ENCODE measurements at places on chromosomes 2 and 18. TPM values are rescaled to one million over a fixed set of nuclear protein-coding genes. Genes with fewer than 3 reads are reported as not detected.

Gene UGT1A3
- not detected for total RNA-seq

DNA sequence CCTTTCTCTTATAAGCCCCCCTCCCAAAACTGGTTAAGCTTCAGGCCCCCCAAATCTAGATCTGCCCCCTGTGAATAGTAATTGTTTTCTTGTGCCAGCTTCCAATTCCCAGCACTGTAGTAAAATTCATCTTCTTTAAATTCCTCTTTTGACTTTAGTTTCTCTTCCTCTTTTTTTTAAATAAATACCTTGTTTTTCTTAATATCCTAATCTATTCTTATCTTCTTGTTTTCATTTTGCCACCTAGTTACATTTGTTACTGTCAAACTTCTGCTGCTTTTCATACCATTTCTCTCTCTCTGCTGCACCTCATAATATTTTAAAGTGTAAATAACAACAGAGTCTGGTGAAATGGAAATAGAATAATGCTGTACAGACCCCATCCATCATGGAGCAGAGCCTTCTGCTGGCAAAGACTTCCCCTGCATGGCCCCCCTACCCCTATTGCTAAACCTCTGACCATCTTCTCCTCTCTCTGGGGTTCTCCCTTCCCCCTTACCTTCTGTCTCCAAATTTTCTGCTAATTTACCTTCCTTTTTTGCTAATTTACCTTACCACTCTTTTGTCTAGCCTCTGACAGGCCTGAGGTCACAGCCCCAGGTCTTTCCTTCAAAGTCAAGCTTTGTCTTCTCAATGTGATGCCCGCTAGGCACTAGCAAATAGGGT lies 94.9 kb upstream of the PAPOLG start:
- no peaks in the 10 kb centered on the region for H3K36me3 ChIP-seq
- H3K27ac ChIP-seq: no peak overlapping the region
- H3K4me1 ChIP-seq: peaks cover 7% of the 10 kb centered on the region
- no peak for DNase-seq
- H3K27me3 ChIP-seq: peaks cover 5% of the 10 kb centered on the region

Gene HOXD13
- not detected for total RNA-seq

- peaks cover 16% of the 10 kb centered on the region for H3K4me1 ChIP-seq
- DNase-seq: no peak
- H3K36me3 ChIP-seq: peaks cover 4% of the 10 kb centered on the region
- H3K27me3 ChIP-seq: no peaks in the 10 kb centered on the region
These were observed 40.6 kb upstream of the PGAP1 start for GRCh38 chr2:196967116-196967515.

Gene TNFAIP6
- not detected for total RNA-seq

DNA sequence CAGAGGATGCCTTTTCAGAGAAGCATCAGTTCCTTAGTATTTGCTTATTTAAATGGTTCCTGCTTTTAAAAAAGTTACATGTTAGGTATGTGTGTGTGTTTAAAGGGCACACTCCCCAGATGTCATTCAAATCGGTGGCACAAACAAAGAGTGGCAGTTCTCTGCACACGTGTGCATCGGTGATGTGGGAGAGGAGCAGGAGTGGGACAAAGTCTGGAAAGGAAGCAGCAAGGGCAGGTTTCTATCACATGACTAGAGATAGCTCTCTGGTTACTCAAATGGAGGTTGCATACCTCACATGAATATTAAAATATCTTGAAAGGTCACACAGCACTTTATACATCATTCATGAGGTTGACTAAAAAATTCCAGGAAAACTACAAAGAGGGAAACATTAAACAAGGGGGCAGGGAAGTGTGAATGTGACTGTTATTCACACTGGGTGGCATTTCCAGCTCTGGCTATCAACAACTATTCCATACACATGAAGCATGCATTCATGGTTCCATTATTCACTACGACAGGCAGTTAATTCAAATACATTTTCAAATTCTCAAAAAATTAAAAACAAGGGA lies 64.7 kb downstream of the SEPTIN10 start:
- DNase-seq: no peak
- no peaks in the 10 kb centered on the region for H3K4me1 ChIP-seq
- peaks cover 9% of the 10 kb centered on the region for H3K27me3 ChIP-seq
- H3K27ac ChIP-seq: no peak overlapping the region

Gene FAM110C
- 0.22 TPM for total RNA-seq

DNA sequence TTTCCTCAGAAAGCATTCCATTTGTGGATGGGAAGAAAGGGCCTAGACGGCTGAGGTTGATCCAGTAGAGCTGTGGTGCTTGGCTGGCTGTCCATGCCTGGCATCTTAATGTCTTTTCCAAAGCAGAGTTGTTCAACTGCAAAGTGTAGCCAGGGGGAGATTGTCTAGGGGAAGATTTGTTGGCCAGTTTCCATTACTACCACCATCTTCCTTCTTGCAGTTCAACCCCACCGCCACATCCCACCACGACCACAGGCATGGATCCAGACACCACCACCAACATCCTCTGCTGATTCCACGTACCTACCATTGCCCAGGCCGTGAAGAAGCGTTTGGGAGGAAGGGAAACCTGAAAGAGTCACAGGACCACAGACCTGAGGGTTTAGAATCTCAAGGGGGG lies 50.7 kb upstream of the HAAO start:
- H3K4me3 ChIP-seq: no peak overlapping the region
- DNase-seq: no peak
- no peaks in the 10 kb centered on the region for H3K4me1 ChIP-seq
- no peaks in the 10 kb centered on the region for H3K36me3 ChIP-seq
- no peaks in the 10 kb centered on the region for H3K27me3 ChIP-seq

DNA sequence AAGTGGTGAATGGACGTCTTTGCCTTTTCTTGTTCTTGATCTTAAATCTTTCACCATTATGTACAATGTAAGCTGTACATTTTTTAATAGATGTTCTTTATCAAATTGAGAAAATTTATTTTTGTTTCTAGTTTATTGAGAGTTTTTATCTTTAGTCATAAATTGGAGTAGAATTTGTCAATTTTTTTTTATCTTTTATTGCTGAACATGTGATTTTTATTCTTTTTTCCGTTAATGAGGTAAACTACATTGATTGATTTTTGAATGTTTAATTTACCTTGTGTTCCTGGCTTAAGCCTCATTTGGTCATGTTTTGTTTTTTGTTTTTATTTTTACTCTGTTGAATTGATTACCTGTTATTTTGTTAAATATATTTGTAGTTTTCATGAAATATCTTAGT lies 19.7 kb downstream of the KIAA1328 start:
- H3K36me3 ChIP-seq: peaks cover 19% of the 10 kb centered on the region
- no peaks in the 10 kb centered on the region for H3K27me3 ChIP-seq
- no peaks in the 10 kb centered on the region for H3K4me1 ChIP-seq
- DNase-seq: no peak

Gene SLC14A1
- total RNA-seq: 7.3 TPM

Gene MSTN
- not detected for total RNA-seq

DNA sequence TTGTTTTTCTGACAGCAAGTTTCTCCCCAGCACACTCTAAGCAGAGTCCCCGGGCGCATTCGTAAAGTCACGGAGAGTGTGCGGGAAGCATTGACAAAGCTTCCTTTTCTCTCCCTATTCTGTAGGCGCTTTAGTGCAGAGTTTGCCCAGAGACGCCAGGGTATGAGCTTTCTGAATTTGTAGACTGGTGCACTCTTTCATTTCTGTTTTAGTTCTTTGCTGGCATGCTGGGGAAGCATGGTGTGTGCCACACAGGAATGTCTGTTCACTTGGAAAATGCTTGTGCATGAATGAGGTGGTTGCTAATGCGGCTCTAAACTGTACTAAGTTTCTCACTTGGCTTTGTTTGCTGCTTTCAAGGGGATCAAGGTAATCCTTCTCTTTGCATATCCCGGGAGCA lies 102.6 kb downstream of the RTN4 start:
- no peaks in the 10 kb centered on the region for H3K27me3 ChIP-seq
- H3K4me3 ChIP-seq: no peak overlapping the region
- peaks cover 2% of the 10 kb centered on the region for H3K36me3 ChIP-seq
- H3K4me1 ChIP-seq: peaks cover 3% of the 10 kb centered on the region

DNA sequence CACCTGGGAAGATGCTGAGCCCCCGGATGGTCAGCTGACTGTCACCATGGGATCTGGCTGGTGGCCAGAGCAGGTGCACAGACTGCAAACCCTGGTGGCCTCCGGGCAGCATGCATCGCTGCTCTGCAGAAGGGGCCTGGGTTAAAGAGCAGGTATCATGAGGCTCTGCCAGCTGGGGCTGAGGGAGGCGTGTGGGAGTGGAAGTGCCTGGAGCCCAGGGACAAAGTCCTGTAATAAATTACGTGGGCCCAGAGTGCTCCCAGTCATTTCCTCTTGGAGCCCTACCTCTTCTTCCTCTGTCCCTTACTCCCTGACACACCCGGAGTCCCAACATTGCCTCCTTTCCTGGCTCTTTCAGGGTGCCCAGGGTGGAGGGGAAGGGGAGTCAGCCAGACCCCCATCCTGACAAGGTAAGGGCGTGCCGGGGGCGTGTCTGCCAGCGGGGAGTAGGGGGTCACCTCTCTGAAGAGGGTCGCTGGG lies at the start of gene MYO7B:
TSS of gene MYO7B (plus strand) at position 262 of the 480 bp plus-strand sequence. CDS start 24,040 bp downstream, outside the sequence.
- no peak for DNase-seq
- H3K27me3 ChIP-seq: peaks cover 24% of the 10 kb centered on the region
- H3K4me3 ChIP-seq: no peak within 1 kb of the TSS
- H3K4me1 ChIP-seq: no peaks in the 10 kb centered on the region
- no peak within 1 kb of the TSS for H3K27ac ChIP-seq
- no peaks in the 10 kb centered on the region for H3K36me3 ChIP-seq

DNA sequence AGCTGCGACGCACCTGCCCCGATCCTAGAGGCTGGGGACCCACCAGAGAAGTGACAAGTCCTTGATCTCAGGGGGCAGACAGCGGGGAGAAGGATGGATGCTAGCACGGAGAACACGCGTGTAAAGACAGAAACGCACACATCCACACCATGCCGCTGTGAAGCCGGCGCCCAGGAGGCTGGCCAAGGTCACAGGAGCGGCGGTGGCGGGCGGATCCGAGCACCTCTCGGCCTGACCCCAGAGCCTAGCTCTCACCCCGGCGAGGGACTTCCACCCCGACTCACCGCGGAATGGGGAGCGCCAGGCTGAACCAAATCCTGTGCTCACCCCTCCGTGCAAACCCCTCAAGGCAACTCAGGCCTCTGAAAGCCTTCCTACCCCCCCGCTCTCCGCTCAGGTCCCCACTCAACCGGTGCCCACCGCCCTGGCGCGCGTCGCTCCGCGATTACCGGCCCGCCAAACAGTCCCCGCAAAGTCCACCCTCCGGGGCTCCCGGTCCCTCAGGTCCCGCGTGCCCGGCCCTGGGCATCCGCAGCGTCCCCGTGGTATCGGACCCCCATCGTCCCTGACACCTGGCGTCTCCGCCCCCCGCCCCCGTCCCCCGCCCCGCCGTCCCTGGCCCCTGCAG lies 460 bp upstream of the LRRFIP1 start:
- DNase-seq: no peak
- no peaks in the 10 kb centered on the region for H3K36me3 ChIP-seq
- H3K27ac ChIP-seq: no peak overlapping the region

GRCh38 chr18:35478520-35479435 lies 19.0 kb downstream of the INO80C start:
- peaks cover 4% of the 10 kb centered on the region for H3K4me1 ChIP-seq
- peaks cover 11% of the 10 kb centered on the region for H3K36me3 ChIP-seq
- DNase-seq: no peak

DNA sequence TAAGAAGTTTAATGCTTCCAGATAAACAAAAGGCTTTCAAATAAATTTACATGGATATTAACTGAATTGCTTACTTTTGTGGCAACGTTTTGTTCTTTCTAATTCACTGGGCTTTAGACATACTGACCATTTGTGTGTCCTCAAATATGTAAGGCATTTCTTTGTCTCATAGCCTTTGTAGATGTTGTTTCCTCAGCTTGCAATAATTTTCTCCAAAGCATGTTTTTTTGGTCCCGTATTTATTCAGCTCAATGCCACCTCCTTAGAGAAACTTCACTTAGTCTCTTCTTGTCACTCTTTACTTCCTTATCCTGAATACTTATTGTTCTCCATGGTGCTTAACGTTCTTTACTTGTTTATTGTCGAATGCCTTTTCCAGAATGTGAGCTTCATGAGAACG lies 98.5 kb downstream of the NUP35 start:
- H3K27me3 ChIP-seq: no peaks in the 10 kb centered on the region
- no peak overlapping the region for H3K4me3 ChIP-seq
- no peaks in the 10 kb centered on the region for H3K4me1 ChIP-seq

- peaks cover 14% of the 10 kb centered on the region for H3K4me1 ChIP-seq
- H3K36me3 ChIP-seq: no peaks in the 10 kb centered on the region
These were observed 157.8 kb downstream of the DNAH6 start for GRCh38 chr2:84674099-84674498.

GRCh38 chr2:226839161-226839560 lies 3.3 kb downstream of the RHBDD1 start:
- H3K27me3 ChIP-seq: no peaks in the 10 kb centered on the region
- peaks cover 62% of the 10 kb centered on the region for H3K36me3 ChIP-seq
- peaks cover 59% of the 10 kb centered on the region for H3K4me1 ChIP-seq
- peak overlapping the region; percentile 100 for H3K27ac ChIP-seq
- peak overlapping the region; percentile 43 for H3K4me3 ChIP-seq
- no peak for DNase-seq

GRCh38 chr2:1969701-1970015 lies 225.3 kb upstream of the PXDN start:
- H3K4me1 ChIP-seq: no peaks in the 10 kb centered on the region
- no peak for DNase-seq
- no peak overlapping the region for H3K4me3 ChIP-seq
- no peaks in the 10 kb centered on the region for H3K36me3 ChIP-seq
- no peaks in the 10 kb centered on the region for H3K27me3 ChIP-seq
- H3K27ac ChIP-seq: no peak overlapping the region

Gene CIB4
- not detected for total RNA-seq

- H3K27me3 ChIP-seq: no peaks in the 10 kb centered on the region
- peaks cover 18% of the 10 kb centered on the region for H3K4me1 ChIP-seq
- peak overlapping the region; percentile 94 for H3K27ac ChIP-seq
- DNase-seq: no peak
- H3K4me3 ChIP-seq: peak overlapping the region; percentile 67
These were observed 1376.3 kb upstream of the CELF4 start for GRCh38 chr18:38941711-38942561.

DNA sequence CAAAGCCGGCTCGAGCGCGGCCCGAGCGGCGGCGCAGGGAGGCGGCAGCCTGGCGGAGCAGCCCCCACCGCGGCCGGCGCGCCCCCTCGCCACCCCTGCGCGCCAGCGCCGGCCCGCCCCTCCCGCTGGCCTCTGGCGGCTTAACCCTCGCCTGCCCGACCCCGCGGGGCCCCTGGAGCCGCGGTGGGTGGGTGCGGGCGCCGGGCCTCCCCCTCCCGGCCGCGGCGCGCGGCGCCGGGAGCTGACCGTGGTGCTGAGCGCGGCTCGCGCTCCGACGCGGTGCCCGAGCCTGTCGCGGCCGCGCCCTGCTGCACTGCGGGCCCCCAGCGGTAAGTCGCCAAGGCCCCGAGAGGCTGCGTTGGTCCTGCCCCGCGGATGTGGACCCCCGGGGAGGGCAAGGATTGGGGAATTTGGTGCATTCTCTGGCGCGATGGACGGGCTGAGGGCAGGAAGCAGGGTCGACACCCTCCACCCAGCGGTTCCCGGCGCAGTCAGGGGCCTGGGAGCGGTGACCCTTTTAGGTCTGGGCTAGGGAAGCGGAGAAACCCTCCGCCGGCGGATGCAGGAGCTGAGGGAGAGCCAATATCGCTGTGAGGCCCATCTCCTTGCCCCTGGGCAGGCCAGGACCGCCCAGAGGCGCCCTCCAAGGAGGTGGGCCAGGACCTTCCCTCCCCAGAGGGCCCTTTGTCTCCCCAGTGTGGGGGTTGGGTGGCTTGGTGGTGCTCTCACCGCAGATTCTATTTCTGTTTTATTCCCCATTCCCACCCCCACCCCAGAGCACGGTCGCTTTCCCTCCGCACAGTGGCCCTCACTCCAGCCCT lies 923 bp downstream of the AMER3 start:
- no peaks in the 10 kb centered on the region for H3K36me3 ChIP-seq
- peak; percentile 15 for DNase-seq

Gene BOLL
- total RNA-seq: not detected

- no peaks in the 10 kb centered on the region for H3K4me1 ChIP-seq
- DNase-seq: no peak
- H3K36me3 ChIP-seq: no peaks in the 10 kb centered on the region
- no peak overlapping the region for H3K4me3 ChIP-seq
- H3K27ac ChIP-seq: no peak overlapping the region
- no peaks in the 10 kb centered on the region for H3K27me3 ChIP-seq
These were observed 264.7 kb downstream of the PAX3 start for GRCh38 chr2:222034058-222034457.
